ENCODE measurements at places on chromosomes 7 and 10.

DNA sequence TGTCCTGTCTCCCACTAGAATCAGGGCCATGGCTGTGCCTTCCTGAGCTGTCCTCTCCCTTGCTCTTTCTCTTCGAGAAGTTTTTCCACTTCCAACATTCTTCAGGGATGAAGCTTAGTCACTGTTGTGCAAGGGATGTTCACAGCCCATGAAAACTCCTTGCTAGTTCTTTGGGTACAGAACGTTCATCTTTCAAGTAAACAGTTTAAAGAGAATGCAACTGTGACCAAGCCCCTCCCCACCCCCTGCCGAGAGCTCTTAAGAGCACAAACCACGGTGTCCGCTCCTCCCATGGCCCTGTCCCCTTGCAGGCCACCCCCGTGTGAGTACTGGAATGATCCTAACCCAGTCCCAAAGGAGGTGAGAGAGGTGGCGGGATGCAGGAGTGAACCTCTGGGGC, 161.1 kb upstream of the RHEB start:
- DNase-seq, result no peak

- DNase-seq, result no peak
These were observed 132.8 kb downstream of the ARHGAP21 start for GRCh38 chr10:24590697-24591457.

DNA sequence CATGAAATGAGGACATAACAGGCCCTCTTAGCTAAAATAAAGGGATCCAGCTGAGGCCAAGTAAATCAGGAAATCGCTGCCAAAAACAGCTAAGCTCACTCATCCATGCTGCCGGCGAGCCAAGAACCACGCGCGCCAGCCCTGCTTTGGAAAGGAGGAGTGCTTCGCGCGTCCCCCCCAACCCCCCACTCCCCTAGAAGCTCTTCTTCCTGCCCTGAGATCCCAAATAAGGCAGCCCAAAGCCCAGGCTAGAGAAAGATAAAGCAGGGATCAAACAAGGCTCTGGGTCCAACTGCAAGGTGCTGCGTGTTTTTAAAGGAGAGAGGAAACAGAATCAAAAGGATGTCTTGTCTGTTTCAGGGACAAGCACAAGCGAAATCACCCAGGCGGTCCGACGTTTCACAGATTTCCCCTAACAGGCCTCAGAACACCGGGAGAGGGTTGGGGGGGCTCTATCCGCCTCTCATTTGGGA, 168.3 kb upstream of the AUTS2 start:
- DNase-seq, result peak; percentile 65

DNA sequence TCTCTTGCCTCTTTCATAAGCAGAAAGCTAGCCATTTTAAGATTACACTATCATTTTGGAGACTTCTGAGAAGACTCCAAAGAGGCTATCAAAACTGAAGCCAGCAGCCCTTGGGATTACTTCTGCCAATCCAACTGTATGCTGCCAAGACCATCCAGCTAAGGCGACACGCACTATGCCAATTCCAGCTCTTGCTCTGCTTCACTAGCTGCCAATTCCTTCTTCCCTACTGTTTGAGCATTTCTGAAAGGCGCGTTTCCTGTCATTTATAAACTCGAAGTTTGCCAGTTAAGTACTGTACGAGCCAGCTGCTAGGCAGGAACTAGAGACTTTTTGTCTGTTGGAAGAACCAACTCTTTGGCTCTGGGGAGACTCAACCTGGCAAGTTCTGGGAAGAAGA, 36.5 kb downstream of the MALSU1 start:
- no peak for DNase-seq

- no peak for DNase-seq
These were observed 284.2 kb downstream of the SUGCT start for GRCh38 chr7:40418983-40419382.

GRCh38 chr7:32250471-32251260, 180.5 kb upstream of the PDE1C start:
- DNase-seq, result no peak

GRCh38 chr10:6542999-6543430, 37.1 kb downstream of the PRKCQ start:
- no peak for DNase-seq

GRCh38 chr7:158702944-158703343, 1.7 kb downstream of the NCAPG2 start:
- no peak for DNase-seq

- DNase-seq, result peak; percentile 45
These were observed 38.0 kb downstream of the SNX10 start for GRCh38 chr7:26329520-26330255.

DNA sequence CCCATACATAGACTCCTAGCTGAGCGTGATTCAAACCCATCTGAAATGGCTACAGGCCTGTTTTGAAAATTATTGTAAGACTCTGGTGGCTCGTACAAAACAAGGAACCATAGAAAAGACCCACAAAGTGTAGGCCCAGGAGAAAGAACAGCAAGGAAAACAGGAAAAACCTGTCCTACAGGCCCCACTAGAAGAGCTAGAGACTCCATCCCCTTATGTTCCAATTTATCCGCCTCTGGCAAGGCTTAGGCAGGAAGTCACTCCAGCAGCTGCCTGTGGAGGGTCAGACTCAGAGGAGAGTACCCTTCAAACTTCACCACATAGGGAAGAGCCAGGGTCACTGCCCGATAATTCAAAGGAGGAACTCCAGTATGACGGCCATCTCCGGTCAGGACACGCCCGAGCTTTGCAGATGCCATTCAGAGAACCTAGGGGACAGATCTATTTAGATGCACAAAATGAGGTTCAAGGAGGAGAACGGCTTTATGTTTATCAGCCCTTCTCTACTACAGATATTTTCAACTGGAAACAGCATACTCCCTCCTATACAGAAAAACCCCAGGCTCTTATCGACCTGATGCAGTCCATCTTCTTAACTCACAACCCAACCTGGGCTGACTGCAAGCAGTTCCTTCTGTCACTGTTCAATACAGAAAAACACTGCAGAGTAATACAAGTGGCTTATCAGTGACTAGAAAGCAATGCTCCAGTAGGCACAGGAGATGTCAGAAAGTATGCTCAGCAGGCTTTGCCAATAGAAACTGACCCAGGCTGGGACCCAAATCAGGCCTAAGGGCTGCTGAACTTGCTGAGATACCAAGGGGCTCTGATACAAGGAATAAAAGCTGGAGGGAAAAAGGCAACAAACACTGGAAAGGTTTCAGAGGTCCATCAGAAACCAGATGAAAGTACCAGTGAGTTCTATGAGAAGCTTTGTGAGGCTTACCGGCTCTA, 8.6 kb upstream of the ZNF33B start:
- DNase-seq, result no peak

Measured in heart left ventricle (tissue), 16 donors.